ENCODE measurements at places on chromosomes 11 and 22.

GRCh38 chr11:70080763-70081162, 2.6 kb downstream of the ANO1 start:
- DNase-seq: no peak

DNA sequence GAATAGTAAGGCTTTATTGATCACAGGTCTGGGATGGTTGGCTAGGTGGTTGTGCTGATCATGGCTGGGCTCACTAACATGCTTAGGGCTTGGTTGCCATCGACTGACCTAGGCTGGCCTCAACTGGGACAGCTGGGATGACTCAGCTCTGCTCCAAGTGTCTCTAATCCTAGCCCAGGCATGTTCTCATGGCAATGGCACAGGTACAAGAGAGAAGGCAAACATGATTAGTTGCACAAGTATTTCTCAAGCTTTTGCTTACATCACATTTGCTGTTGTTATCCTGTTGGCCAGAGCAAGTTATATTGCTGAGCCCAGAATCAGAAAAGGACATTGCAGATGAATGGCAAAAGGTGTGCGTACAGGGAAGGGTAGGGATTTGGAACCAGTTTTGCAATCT, 68.5 kb upstream of the SLC35C1 start:
- no peak for DNase-seq

DNA sequence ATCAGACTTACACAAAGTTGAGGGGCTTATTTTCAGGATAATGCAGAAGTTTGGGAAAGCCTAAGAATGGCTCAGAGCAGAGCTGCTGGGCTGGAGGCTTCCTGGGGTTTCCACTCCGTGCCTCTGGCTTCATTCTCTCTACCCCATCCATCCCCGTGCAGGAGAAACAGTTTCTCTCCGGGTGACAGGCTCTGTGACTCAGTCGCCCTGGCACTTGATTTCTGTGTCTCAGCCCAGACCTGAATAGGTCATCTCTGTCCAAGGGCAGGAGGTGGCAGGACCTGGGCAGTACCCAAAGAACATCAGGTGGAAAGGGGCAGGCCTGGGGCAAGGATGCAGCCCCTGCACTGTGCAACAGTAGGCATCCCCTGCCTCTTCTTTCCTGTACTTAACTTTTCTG, 38.4 kb upstream of the RTL6 start:
- DNase-seq: no peak

GRCh38 chr22:37237371-37238268, 6.4 kb downstream of the RAC2 start:
- no peak for DNase-seq

GRCh38 chr11:95058621-95059020, 8.1 kb upstream of the SRSF8 start:
- no peak for DNase-seq

GRCh38 chr11:134862587-134863195, 450.6 kb upstream of the B3GAT1 start:
- DNase-seq: no peak

DNA sequence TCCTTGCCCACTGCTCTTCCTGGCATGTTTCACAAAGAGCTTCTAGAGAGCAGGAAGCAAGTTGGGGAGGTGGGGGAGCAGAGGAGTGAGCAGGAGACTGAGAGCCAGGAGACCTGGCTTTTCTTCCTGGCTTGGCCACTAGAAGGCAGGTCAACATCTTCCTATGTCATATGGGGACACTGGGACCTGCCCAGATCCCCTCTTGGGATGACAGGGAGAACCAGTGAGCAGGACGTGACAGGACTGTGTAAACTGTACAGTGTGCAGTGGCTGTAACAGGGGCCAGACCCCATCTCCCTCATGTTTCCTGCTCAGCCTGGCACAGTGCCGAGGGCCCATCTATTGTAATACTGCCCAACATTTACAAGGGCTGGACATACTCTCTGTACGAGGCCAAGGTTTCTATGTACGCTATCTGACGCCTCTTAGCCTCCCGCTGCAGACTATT, 29.4 kb downstream of the GDPD5 start:
- DNase-seq: no peak

GRCh38 chr11:45930031-45930794, 7.8 kb downstream of the LARGE2 start:
- no peak for DNase-seq

DNA sequence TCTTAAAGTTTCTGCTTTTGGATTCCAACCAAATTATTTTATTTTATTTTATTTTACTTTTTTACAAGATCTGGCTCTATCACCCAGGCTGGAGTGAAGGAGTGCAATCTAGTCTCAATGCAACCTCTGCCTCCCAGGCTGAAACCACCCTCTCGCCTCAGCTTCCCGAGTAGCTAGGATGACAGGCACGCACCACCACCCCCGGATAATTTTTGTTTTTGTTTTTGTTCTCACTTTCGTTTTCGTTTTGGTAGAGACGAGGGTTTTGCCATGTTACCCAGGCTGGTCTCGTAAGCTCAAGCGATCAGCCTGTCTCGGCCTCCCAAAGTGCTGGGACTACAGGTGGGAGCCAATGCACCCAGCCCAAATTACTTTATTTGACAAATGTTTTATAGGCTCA, 219.8 kb downstream of the ETS1 start:
- no peak for DNase-seq

DNA sequence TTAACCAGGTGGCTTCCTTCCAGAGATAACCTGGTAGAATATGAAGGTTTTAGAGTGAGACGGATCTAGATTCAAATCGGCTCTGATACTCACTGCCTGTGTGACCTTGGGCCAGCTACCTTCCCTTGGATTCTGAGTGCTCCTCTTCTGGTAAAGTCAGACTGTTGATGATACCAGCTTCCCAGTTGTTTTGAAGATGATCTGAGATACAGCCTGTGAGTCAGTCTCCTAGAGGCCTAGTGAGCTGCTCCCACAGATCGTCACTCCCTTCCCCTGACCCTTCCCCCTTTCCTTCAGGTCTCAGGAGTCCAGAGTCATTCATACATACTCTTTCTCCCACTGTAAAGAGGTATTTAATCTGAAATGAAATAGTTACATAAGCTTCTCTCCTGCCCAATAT, 207.8 kb downstream of the GRIK4 start:
- DNase-seq: no peak

DNA sequence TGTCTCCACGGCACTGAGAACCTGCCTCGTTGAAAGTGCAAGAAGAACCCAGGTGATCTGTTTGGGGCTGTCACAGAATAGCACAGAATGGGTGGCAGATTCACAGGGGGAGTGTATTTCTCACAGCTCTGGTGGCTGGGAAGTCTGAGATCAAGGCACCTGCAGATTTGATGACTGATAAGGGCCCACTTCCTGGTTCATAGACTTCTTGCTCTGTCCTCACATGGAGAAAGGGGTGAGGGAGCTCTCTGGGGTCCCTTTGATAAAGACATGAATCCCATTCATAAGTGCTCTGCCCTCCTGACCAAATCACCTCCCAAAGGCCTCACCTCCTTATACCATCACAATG, 198.5 kb upstream of the SORL1-AS1 start:
- no peak for DNase-seq

DNA sequence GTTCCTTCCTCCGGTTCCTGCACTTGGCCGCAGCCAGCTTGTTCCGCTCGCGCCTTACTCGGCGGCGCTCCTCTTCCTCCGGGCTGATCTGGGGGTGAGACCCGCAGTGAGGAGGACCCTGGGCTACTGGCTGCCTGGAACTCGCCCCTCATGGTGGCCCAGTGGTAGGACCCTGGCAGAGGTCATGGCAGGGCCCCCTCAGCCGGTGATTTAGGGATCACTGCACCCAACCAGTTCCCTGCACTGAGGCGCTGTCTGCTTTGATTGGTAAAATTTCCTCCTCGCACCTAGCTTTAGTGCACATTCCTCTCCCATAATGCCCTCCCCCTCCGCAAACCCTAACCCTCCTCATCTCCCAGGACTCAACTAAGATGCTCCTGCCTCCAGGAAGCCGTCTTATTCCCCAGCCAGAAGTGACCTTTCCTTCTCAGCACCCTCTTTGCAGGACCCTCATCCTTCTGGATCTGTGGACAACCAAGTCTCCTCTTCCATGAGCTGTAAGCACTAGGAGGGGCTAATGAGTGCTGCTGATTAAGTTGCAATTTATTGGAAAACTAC, 3.6 kb downstream of the CCDC85B start:
- DNase-seq: no peak

GRCh38 chr22:17476838-17477237, 86.5 kb upstream of the SLC25A18 start:
- DNase-seq: no peak

- DNase-seq: no peak
These were observed 352.7 kb downstream of the NTM start for GRCh38 chr11:131723088-131723487.

DNA sequence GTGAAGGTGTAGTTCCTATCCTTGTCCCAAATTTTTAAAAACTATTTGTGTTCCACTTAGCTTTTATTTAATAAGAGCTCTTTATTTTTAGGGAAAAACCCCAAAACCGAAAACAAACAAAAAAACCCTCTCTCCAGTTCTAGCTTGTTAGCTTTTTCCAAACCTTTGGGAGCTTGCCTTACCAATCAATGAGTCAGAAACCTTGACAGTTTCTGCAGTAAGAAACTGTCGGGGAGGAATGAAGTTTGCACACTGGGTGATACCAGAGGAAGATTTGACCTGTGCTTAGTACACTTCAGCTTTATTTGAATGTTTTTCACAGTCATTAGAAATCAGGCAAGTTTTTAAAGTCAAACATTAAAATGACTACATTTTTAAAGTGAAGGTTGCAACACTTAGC, 105.0 kb downstream of the FAT3 start:
- no peak for DNase-seq

DNA sequence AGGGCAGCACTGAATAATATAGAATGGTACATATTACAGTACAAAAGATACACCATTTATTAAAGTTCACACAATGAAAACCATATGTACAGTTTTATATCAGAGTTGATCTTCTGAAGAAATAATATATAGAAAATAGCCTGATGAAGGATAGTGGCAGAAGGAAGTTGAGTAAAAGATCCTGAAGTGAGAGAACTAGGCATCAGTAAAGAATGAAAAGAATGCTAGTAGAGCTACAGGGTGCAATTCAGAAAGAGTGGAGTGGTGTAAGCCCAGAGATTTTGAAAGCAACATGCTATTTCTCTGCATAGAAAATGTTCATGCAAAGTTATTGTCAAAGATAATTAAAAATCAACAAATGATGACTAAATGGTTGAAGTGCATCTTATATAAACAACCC, 1552.7 kb upstream of the TENM4 start:
- no peak for DNase-seq

DNA sequence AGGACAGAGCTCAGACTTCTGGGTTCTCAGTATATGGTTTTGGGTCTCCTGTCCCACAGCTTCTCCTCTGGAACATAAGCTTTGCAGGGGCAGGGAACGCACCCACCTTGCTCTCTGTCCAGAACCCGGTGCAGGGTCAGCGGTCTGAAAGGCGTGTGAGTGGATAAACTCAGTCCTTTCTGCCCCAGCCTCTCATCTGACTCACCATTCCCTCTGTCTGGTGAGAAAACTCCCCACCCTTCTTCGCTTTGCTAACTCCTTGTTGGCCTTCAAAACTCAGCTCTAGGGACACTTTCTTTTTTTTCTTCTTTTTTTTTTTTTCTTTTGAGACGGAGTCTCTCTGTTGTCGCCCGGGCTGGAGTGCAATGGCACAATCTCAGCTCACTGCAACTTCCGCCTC, 68.9 kb upstream of the NUP50 start:
- DNase-seq: no peak

DNA sequence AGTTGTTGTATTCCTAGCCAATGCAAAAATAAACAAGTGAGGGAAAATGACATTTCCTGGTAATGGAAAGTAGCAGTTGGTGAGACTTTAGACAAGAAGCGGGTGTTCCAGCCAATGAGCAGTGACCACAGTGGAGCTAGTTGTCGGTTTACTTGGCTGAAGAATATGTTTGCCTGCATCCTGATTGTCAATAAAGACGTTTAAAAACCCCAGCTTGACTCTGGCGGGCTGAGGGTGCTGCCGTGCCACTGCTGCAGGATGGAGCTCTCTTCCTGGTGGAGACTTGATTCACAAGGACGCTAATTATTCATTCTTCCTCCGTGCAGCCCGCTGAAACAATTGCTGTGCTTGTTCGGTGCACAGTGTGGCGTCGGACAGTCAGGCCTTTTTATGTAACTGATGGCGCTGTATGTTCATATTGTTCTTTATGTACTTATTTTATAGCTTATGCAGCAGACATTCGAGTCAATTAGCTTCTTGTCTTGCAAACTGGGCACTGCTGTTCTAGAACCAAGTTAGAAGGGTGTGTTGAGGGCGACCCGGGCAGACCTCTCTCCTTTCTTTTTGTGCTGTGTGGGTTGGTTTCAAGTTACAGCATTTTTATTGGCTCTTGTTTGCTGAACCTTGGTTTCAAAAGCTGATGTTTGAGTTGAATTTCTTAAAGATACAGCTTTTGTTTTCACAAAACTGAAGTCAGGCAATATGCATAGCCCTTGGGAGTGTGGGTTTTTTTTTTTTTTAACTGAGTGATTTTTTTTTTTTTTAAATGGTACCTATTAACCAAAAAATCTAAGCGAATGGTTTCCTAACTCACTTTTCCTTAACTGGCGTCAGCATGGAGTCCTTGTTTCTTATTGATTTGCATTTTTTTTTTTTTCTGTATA, 153.9 kb downstream of the TEAD1 start:
- no peak for DNase-seq

DNA sequence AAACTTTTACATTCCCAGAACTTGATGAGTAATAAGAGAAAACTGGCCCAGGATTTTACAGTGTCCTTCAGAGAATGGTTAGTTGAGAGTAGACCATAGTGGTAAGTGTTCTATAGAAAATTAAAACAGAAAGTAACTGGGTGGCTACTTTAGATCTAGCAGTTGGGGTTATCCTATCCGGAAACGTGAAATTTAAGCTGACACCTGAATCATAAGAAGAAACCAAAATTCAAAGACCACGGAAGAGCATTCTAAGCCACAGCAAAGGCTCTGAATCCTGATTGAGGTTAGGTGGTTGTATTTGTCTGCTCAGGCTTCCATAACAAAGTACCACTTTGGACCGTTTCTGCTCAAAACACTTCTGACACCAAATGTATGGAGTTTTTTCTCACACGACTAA, 34.0 kb downstream of the TTC17 start:
- DNase-seq: no peak

- DNase-seq: no peak
These were observed 13.1 kb downstream of the SYNGR1 start for GRCh38 chr22:39362932-39363331.

GRCh38 chr11:64619811-64620380, 28.9 kb downstream of the SLC22A12 start:
- no peak for DNase-seq

DNA sequence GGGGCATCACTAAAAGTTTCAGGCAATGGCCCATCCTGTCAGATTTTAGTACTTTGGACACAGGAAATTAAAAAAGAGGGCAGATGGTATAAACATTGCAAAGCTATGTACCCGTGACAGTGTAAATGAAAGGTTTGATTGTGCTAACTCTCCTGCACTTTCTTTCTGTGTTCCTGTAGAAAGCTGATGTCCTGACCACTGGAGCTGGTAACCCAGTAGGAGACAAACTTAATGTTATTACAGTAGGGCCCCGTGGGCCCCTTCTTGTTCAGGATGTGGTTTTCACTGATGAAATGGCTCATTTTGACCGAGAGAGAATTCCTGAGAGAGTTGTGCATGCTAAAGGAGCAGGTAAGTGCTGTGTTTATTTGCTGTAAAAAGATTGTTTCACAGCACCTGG, 10.3 kb downstream of the CAT start:
- no peak for DNase-seq

- no peak for DNase-seq
These were observed 80.4 kb downstream of the SPON1 start for GRCh38 chr11:14042686-14043465.

GRCh38 chr22:24416095-24416494, 11.3 kb upstream of the ADORA2A start:
- DNase-seq: no peak

- DNase-seq: peak; percentile 69
These were observed 2.2 kb downstream of the CALCA start for GRCh38 chr11:14969901-14970323.

Measured in stimulated activated CD8-positive, alpha-beta memory T cell treated with anti-CD3 and anti-CD28 coated beads, Interleukin-2, amount 100 ng/mL, for 48 hours (primary cell).